ENCODE measurements at places on chromosomes 7 and 10.
A peak's percentile ranks its signal among the peaks of the same experiment; 100 is the strongest.

- DNase-seq = no peak
Observed at GRCh38 chr7:155276800-155277375, 20.8 kb upstream of the INSIG1 start.

DNA sequence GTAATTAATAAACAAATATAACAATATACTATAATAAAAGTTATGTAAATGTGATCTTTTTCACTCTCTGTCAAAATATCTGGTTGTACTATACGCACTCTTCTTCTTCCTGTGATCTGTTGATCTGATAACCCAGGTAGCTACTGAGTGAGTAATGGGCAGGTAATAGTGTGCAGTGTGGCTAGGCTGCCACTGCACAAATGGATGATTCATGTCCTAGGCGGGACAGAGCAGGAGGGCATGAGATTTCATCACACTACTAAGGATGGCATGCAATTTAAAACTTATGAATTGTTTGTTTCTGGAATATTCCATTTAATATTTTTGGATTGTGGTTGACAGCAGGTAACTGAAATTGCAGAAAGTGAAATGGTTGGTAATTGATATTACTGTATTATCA, 44.5 kb downstream of the TAS2R16 start:
- no peak for DNase-seq

GRCh38 chr10:52056291-52056690, 257.8 kb upstream of the DKK1 start:
- no peak for DNase-seq

GRCh38 chr7:28296571-28297483, 115.5 kb upstream of the CREB5 start:
- DNase-seq = peak; percentile 76

DNA sequence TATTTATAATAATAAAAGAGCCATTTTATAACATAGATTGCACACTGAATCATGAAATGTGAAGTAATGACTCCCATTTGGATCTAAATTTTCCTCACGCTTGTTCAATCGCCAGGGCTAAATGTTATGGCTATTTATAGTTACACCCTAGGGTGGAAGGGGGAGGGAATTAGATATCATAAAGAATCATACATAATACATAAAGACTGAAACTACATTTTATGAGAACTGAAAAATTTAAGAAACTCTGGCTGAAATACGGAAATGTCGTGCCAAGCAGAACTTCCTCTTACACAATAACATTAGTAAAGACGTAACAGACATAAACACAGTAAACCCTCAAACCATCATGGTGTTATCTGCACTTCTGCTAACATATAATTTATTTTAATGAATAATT, 327.5 kb upstream of the PHF14 start:
- DNase-seq = no peak

Data from HAP-1 (cell line).